ENCODE measurements at places on chromosomes 5 and 9.

GRCh38 chr9:128253991-128254346, 21.8 kb downstream of the GOLGA2 start:
- DNase-seq, result no peak

DNA sequence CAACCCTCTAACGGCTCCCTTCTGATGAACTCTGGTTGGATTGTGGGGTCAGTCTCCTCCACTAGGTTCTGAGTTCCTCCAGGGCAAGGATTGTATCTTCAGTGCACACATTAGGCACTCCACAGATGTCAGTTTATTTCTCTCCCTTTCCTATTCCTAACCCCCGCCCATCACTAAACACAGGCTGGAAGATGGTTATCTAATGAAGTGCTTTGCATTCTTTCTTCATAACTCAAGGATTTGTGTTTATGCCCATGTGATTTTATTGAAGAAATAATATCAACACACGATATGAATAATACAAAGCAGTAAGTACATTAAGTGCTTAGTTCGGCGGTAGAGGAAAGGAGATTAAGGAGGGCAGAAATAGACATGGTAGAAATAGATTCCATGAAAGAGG, 4.4 kb upstream of the CREBRF start:
- no peak for DNase-seq

- no peak for DNase-seq
Measured at GRCh38 chr9:102069969-102070368, 331.5 kb upstream of the GRIN3A start.

- DNase-seq, result no peak
Measured at GRCh38 chr5:135840959-135841358, 6.5 kb downstream of the SLC25A48 start.

DNA sequence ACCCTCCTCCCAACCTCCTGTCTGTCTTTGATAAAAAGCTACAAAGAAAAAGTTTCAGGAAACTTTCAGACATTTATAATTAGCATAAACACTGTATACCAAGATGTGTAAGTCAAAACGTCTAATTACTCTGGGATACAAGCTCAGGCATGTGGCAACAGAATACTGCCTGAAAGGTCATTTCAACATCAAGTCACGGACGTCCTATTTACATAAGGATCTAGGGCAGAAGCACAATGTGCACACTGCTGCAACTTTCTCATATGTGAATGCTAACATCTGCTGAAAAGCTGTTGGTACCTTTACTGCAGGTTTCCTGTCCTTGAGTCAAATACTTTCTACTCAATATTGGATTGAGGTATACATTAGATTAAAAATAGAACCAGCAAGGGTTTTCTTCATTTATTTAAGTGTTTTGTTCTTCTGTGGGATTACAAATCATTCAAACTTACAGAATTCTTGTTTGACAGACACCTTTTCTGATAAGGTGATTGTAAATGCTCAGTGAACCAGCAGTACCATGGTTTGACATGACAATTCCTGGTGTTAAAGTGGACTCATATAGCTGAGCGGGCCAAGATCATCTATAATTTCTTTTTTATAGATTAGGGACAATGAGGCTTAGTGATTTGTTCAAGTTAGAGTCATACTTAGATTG, 36.8 kb downstream of the ELL2 start:
- DNase-seq, result no peak

DNA sequence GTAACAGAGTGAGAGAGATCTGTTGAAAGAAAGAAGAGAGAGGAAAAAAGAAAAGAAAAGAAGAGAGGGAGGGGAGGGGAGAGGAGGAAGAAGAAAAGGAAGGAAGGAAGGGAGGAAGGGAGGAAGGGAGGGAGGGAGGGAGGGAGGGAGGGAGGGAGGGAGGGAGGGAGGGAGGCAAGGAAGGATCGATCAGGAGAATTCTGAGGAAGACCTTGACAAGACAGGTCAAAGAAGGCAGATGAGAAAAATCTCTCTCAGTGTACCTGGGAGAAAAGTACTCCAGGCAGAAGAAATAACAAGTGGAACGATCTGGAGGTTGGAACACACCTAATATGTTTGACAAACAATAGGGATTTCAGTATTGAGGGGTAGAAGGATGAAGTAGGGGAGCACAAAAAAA, 64.6 kb upstream of the SUSD1 start:
- no peak for DNase-seq

DNA sequence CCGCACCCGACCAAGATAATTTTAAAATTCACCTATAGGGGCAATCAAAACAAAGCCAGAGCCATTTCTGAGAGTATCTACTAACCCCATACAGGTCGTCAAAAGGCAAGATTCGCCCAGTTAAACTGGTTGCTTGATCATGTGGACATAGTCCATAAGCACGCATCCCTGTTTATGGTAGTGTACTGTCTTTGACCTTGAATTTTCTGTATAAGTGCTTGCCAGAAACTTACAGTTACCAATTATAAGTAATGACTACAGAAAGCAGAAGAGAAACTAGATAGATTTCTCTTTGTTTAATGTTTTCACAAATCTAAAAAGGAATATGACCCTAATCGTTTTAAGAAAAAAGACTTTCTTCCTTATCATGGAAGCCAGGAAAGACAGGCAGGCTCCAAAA, 25.6 kb downstream of the SLC31A1 start:
- DNase-seq, result no peak

Measured in ovary (tissue), 10 donors.